ENCODE measurements at places on chromosomes 4 and X.

DNA sequence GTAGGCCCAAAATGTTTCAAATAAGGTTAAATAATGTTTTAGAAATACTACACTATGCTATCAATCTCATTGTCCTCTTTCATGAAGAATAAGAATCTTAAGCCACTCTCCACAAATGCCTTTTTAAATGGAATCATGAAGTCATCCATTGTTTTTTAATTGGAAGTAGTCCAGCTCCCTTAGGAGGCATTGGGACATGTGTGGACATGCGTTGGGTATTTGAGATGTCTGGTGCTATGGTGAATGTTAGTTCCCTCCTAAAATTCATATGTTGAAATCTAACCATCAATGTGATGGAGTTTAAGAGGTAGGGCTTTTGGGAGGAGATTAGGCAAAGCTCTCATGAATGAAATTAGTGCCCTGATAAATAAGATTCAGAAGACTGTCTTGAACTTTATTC is 289.0 kb downstream of the C4orf33 start:
- DNase-seq, result no peak

DNA sequence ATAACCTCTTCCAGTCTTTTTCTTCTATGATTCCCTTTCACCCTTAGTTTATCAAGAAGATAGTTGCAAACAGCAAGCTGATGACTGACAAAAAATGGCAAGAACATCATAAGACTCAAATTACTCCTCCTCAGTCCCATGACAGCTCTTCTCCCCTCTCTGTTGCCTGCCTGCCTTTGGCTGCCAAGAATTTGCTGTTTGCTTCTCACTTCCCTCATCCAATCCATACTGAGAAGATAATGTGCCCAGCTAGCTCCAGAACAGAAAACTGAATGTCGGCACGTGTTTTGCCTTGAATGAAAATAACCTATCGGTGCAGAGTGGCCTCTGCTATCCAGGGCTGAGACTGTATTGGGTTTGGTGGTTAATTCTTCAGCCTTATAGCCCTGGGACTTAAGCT is 192.1 kb downstream of the PPARGC1A start:
- DNase-seq, result no peak

DNA sequence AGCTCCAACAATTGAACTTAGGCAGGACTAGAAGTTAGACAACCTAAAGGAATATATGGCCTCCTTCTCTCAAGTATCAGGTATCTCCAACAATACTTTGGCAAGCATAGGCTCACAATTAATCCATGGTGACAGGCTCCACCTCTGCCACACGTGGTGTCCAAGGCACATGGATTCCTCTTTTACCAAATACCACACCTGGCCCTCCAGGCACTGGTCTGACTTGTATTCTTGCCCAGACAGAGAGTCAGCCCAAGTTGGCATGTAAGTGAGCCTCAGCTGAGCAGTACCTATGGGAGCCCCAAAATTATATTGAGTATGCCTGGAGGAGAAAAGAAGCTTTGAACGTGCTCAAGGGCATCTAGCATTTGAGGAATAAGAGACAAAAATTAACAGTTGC is 19.6 kb downstream of the SRPX2 start:
- DNase-seq, result no peak

GRCh38 chrX:123899701-123900100 is 39.8 kb downstream of the XIAP start:
- DNase-seq, result peak; percentile 14

GRCh38 chr4:143225167-143225566 is 40.5 kb downstream of the USP38 start:
- DNase-seq, result no peak

Data from mesenchymal stem cell (in vitro differentiated cells and primary cell).